ENCODE measurements at places on chromosomes 4 and X.

GRCh38 chr4:182454440-182455013 is 211.3 kb downstream of the TENM3 start:
- no peak for DNase-seq

GRCh38 chr4:98722000-98722399 is 63.6 kb upstream of the TSPAN5 start:
- DNase-seq: no peak

DNA sequence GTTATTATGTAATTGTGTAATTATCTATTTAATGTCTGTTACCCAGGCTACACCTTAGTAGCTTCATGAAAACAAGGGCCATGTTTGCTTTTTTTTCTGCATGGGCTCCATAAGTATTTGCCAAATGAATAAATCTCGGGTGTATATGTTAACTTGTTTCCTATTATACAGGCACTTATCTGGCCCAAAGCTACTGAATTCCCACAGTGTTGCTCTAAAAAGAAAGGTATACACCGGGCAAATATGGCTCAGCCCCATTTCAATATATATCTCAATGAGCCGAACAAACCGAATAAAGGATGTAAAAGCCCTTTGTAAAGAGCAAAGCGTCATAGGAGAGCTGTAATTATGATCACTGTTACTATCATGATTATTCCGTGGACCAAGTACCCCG is 767 bp downstream of the PAQR3 start:
- no peak for DNase-seq

- DNase-seq: no peak
Observed at GRCh38 chrX:87299563-87300160, 217.9 kb upstream of the KLHL4 start.

- no peak for DNase-seq
Observed at GRCh38 chrX:49282647-49283011, 13.0 kb downstream of the PPP1R3F start.

DNA sequence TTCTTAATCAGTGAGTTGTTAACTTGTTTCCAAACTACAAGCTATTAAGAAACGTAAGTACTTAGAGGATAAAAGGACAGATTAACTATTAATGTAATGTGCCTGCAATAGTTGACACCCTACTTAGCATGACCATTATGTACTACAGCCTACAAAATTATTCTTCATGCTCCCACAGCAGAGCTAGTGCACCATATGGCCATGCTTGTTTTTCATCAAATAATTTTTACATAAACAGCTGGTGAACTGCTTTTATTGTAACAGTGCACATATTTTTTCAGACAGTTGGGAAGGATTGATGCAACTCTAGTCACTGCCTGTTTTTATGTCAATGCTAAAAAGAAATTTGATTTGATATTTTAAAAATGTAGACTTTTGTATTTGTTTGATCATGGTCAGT is 10.2 kb upstream of the MAGEB10 start:
- DNase-seq: no peak

DNA sequence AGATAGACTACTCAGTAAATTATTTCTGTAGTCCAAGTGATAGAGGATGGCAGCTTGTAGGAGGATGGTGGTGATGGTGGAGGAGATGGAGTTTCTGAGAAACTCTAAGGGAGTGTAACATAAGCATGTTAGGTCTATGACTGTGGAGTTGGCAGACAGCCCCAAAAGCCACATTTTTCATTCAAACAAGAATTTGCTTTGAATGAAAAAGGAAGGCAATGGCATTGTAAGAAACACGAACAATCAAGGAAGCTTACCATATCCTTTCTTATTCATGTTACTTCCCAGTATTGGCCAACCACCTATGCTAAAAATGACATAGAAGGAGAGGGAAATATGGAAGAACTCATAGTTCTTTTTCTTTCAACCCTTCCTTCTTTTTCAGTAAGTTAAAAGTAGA is 18.7 kb upstream of the SEC24B start:
- no peak for DNase-seq
